Hematopoietic multipotent progenitor cell treated with erythropoietin and hydrocortisone succinate and interleukin-3 and kit ligand, for 8 days (in vitro differentiated cells): ENCODE measurements at places on chromosomes 13 and 19.

GRCh38 chr19:18412610-18413239 lies 6.5 kb upstream of the SSBP4 start:
- DNase-seq = no peak

DNA sequence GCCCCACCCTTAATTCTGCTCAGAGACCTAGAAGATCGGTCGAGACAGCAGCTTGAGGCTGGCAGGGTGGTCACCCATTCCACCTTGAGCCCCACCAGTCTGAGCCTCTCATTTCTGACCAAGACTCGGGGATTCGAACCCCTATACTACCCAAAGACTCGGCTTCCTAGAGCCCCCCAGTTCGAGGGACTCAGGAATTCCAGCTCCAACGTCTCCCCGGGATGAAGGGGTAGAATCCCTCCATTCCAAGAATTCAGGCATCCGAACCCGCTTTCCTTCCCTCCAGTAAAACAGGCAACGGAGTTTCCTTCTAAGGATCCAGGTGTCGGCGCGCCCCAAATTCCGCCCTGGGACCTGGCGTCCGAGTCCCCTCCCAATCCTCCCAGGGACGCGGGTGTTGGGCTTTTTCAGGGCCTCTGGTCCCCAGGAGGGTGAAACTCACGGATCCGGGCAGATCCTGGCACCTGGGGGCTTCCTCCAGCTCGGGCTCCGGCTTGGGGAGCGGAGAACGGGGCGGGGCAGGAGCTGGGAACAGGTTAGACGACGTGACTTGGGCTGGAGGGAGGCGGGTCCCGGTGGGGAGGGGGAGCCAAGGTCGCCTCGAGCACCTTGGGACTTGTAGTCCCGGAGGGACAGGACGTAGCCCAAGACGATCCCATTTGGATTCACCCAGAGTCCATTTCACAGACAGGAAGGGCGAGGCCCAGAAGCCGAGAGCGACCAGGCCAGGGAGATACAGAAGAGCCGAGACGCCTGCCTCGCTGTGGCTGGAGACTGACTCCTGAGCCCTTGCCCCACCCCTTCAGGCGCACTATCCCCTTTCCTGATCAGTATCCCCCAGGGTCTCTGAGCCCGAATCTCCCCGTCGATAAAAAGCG lies at the start of gene PPP1R13L:
Gene PPP1R13L, minus strand, starts transcription at position 513 of the 878 bp plus-strand sequence. CDS start 6,751 bp downstream, outside the sequence.
- peak; percentile 85 for DNase-seq

- DNase-seq = no peak
Observed at GRCh38 chr13:112105892-112106291, 38.9 kb downstream of the SOX1 start.

DNA sequence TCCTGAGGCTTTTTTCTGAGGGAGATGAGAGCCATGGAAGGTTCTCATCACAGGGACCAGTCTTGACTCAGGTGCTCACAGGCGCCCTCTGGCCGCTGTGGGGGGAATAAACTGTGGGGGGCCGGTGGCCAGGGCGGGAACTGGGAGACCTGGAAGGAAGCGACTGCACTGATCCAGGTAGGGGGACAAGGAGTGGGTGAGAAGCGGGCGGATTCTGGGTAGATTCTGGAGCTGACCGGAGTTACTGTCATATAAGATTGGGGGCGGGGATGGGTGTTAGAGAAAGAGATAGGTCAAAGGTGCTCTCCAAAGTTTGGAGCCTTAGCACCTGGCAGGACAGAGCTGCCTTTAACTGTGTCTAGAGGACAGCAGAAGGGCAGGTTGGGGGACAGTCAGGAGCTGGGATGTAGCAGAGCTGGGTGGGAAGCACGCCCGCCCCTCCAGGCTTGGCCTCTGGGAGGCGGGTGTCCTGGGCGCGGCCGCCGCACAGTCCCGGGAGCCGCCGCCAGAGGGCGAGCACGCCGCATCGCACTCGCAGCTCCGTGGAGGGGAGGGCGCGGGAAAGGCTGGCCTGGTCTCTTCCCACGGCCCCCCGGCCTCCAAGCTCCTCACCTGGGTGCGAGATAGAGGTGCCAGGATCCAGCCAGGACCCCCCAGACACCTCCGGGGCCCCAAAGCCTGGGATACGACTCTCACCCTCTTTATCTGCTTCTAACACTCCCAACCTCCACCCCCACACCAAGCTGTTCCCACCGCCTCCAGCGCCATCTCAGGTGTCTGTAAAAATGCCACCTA lies 4.2 kb upstream of the DAND5 start:
- DNase-seq = peak; percentile 91

- peak; percentile 66 for DNase-seq
Observed at GRCh38 chr19:18441804-18442788, 4.2 kb upstream of the ISYNA1 start.

- DNase-seq = peak; percentile 51
Observed at GRCh38 chr19:41427647-41428480, 690 bp upstream of the B3GNT8 start.

GRCh38 chr13:23644527-23645138 lies 74.4 kb downstream of the TNFRSF19 start:
- no peak for DNase-seq

GRCh38 chr19:16371540-16371986 lies 46.9 kb downstream of the KLF2 start:
- peak; percentile 83 for DNase-seq

DNA sequence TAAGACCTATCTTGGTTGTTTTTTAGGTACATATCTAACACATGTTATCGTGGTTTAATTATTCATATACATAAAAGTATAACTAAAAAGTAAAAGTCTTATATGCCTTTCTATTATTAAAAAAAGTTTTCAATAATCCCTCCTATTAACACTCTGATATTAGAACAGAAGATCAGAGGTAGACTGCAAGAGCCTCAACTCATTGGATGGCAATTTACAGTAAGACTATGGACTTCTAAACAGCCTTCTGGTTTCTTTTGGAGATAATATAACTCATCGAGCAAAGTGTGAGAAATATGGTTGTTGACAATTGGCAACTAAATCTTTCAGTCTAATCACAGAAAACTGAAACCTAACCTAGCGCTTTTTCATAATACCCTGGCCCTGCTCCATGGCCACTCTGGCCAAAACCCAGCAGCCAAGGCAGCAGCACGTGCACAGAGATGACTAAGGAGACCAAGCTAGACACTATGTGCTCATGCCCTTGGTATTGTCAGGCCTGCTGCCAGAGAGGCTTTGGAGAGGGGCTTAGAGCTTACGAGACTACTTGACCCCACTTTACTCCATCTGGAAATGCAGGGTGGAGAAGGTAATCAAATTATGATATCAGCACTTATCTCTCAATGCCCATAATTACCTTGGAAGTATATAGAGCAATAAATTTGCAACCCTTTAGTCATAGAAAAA lies 40.6 kb upstream of the EEF1AKMT1 start:
- DNase-seq = no peak

- no peak for DNase-seq
Observed at GRCh38 chr13:99297331-99297730, 9.9 kb downstream of the GPR183 start.

- no peak for DNase-seq
Observed at GRCh38 chr19:56885173-56885985, 44.9 kb upstream of the PEG3 start.

GRCh38 chr13:36965767-36966166 lies 33.4 kb downstream of the ALG5 start:
- DNase-seq = no peak

DNA sequence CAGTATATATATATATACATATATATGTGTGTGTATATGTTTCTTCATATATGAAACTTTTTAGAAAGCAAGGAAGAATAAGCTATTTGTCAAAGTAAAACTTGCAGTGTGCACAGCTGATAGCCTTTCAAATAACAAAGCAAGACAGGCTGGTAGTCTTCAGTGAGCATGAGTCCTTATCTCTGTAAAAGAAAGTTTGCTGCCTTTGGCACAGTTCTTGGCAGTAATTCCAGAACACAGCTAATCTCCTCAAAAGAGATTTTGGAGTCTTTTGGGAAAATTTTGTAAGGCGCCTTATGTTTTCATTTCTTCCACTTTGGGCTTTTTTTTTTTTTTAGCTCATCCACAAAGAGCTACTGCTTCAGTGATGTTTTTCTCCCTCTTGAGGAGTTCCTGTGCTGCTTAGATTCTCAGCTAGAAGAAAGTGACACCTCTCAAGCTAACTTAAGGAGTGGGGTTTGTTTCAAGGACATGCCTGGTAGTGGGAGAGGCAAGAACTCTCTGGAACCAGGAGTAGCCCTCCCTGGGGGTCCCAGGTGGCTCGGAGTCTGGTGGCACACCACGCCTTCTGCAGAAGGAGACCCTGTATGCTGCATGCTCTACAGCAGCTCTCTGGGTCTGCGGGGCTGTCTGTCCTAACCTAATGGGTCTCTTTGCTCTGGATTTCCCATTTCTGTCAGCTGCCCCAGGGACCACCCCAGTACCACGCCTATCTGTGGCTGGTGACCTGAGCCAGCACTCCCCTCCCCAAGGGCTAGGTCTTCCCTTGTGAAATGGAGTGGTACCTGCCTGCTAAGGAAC lies 58.8 kb downstream of the TNFRSF19 start:
- DNase-seq = peak; percentile 9

GRCh38 chr13:106484537-106485193 lies 50.8 kb downstream of the EFNB2 start:
- DNase-seq = peak; percentile 34

GRCh38 chr13:65287405-65287804 lies 1942.7 kb downstream of the PCDH9 start:
- no peak for DNase-seq

DNA sequence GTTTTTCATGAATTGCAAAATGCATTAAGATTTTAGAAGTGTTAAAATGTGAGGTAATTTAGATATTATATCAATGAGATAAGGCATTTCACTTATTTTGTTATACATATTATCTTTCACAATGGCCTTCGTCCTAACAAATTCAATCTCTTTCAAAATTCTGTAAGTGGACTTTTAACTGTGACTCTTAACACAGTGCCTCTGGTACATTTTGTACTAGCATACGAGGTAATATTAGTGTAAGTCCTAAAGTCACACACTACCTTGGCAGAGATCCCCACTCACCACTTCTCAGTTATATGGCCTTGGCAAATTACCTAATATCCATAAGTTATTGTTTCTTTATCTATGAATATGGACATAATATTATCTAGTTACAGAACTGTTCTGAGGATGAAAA lies 101.3 kb upstream of the SLITRK6 start:
- DNase-seq = no peak

- DNase-seq = no peak
Observed at GRCh38 chr19:45981350-45981749, 7.7 kb upstream of the NOVA2 start.
